ENCODE measurements at places on chromosomes 16 and 17.

DNA sequence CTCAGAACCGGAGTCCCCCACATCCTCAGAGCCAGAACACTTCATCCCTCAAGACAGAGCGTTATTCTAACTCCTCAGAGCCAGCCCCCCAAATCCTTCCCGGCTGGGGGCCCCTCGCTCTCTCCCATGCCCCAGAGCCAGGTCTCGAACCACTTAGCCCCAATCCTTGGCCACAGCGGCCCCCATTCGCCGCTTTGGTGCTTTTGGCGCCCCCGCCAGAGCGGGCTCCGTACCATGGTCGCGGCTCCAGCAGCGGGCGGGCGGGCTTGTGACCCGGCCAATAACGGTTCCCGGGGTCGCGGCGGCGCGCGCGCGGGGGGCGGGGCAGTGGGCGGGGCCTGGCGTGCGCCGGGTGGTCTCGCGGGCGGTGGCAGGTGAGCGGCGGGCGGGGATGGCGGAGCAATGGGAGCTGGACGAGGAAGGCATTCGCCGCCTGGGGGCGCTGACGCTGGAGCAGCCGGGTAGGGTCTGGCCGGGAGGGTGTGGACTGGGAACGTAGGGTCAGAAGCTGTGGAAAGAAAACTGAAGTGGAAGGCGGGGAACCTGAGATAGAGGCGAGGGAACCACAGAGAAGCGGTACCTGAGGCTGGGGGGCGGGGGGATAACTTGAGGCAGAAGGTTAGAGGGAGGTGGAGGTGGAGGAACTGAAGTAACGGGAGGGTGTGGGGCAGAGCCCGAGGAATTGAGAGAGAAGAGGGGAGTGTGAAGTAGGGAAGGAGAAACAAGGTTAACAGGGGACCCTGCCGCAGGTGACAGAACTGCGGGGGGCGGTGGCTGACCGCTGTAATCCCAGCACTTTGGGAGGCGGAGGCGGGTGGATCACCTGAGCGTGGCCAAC, at the start of the genes KCTD19 and LRRC36:
KCTD19 (minus strand) TSS at position 270 of the 838 bp plus-strand sequence; CDS start at position 236, 34 bp downstream.
LRRC36 (plus strand) TSS at position 344 of the 838 bp plus-strand sequence; CDS start at position 392, 48 bp downstream.
- peak; percentile 95 for ATAC-seq

GRCh38 chr17:5840811-5841446, 229.2 kb upstream of the WSCD1 start:
- no peak for ATAC-seq

GRCh38 chr17:48026502-48027321, 10.9 kb downstream of the COPZ2 start:
- peak; percentile 51 for ATAC-seq

GRCh38 chr16:67179421-67180080, 4.2 kb downstream of the MATCAP1 start:
- no peak for ATAC-seq

DNA sequence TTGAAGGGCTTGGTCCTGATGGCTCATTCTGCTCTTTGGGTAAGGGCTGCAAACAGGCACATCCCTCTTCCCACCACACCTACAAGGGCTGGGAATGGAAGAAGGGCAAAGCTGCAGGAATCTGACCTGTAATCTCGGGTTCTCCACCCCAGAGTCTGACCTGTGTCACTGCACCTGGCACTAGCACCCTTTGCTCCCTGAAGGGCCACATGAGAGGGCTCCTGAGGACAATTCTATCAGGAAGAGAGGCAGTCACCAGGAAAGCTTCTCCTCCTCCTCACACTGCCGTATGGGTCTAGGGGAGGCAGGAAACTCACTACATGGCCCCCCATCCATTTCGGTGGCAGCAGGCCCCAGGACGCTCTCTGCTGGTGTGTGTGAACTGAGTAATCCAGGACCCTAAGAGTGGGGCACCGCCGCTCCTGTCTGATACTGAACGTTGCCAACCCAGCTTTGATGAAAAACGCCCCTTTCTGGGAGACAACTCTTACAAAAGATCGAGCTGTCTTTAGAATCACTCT, 26.4 kb downstream of the TTLL6 start:
- peak; percentile 24 for ATAC-seq

DNA sequence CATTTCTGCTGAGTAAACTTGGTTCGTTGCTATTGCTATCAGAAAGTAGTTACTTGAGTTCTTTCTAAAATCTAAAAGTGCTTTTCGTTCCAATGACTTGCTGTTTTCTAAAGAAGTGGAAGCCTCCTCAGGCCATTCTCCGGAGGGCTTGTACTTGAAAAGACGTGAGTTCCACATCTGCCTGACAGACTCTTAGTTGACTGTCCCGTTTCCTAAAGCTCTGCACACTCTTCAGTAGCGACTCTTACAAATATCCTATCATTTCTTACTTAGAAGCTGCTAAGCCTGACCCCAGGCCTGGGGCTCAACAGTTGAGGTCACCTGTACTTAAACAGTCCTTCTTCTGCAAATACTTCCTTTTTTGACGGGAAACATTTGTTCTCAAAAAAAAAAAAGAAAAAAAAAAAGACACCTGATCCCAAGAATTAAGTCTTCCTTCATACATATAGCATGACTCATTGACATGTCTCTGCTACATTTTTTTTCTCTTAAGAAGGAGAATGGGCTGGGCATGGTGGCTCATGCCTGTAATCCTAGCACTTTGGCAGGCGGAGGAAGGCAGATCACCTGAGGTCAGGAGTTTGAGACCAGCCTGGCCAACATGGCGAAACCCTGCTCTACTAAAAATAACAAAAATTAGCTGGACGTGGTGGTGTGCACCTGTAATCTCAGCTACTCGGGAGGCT, 61.5 kb downstream of the DHRS7C start:
- no peak for ATAC-seq

DNA sequence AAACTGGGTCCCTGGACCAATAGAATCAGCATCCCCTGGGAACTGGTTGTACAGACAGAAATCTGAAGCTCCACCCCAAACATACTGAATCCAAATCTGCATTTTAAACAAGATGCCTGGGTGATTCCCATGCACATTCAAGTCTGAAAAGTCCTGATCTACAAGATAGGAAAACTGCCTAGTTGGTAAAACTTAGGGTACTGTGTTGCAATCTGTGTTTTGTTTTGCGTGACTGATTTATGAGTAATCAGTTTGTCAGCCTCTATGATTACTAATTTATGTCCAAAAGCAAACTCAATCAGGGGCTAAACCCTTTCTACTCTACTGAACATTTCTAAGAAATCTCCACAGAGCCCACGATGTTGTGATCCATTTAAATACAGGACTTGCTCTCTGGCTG, 103.8 kb downstream of the YPEL2 start:
- ATAC-seq: peak; percentile 67

DNA sequence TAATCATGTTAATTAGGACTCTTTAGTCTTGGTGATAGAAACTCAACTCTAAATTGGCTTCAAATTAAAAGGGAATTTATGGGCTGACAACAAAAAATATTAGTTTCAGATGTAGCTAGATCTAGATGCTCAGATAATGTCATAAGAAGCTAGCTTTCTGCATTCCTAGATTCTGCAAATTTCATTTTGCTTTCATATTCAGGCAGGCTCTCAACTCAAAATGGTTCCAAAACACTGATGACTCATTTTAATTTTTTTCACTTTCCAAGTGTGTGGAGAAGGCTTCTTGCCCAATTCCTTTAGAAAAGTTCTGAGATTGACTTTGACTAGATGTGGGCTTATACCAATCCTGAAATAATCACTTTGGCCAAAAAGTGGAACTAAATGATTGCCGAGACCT, 236.7 kb upstream of the GOT2 start:
- no peak for ATAC-seq
